ENCODE measurements at places on chromosomes 3 and 15.

GRCh38 chr15:88391006-88391405, 76.2 kb downstream of the MRPL46 start:
- DNase-seq: no peak
- no peaks in the 10 kb centered on the region for H3K4me1 ChIP-seq
- no peaks in the 10 kb centered on the region for H3K36me3 ChIP-seq
- H3K27me3 ChIP-seq: no peaks in the 10 kb centered on the region

- no peak overlapping the region for H3K4me3 ChIP-seq
- peaks cover 20% of the 10 kb centered on the region for H3K4me1 ChIP-seq
- no peak overlapping the region for H3K27ac ChIP-seq
- peak; percentile 82 for DNase-seq
Observed at GRCh38 chr15:66720206-66721010, 18.4 kb downstream of the SMAD6 start.

GRCh38 chr3:129410971-129411370, 17.5 kb downstream of the EFCAB12 start:
- DNase-seq: no peak
- H3K27ac ChIP-seq: no peak overlapping the region
- no peaks in the 10 kb centered on the region for H3K27me3 ChIP-seq
- no peak overlapping the region for H3K4me3 ChIP-seq
- peaks cover 27% of the 10 kb centered on the region for H3K4me1 ChIP-seq
- H3K36me3 ChIP-seq: no peaks in the 10 kb centered on the region

DNA sequence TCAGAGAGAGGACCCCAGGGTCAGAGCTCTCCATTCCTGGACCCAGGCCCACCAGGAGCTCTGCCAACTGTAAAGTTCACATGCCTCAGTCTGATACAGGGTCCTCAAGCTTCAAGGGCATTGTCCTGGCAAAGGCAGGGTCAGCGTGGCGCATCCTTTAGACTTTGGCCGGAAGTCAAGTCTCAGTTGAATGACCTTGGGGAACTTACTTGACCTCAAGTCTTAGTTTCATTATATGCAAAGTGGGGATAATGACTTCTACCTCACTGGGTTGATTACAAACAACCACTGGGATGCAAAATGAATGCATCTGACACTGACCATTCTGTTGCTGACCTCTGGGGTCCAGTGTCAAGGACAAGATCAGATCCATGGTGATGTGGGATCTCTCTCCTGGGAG, 70.6 kb upstream of the CTSH start:
- no peak overlapping the region for H3K27ac ChIP-seq
- H3K27me3 ChIP-seq: peaks cover 30% of the 10 kb centered on the region
- no peak overlapping the region for H3K4me3 ChIP-seq

- no peak overlapping the region for H3K4me3 ChIP-seq
- no peaks in the 10 kb centered on the region for H3K4me1 ChIP-seq
Observed at GRCh38 chr3:89364314-89364713, 256.9 kb downstream of the EPHA3 start.

DNA sequence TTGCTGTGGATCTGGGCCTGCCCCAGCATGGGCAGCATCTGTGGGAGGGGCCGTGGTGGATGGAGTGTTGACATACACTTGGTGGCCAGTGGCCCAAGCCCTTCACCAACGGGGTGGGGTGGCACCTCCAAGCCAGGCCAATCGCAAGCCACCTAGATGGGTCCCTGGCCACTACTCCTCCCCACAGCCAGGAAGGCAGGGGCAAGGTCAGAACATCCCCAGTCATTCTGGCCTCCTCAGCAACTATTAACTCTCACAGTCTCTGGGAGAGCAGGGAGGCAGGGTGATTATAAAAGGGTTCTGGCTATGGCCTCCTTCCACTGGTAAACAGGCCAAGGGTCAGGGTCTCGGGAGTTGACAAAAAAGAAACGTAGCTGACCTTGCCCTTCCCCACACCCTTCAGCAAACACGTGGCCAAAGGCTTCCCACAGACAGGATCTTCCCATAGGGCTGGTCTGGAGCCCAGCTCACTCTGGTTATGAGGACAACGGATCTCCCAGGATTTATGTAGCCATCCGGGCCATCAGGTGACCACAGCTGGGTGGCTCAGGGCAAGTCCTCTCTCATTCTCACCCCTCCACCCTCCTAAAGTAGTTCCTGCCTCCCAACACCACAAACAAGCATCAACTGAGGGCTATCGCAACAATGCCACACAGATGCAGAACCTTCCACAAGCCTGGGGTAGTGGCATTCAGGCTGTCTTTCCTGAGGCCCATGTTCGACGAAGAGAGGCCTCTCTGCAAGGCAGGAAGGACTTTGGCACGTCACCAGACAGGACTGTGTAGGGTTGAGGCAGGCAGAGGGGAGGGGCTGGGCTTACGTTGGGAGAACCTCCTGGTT, 18.9 kb downstream of the TLE3 start:
- H3K4me1 ChIP-seq: peaks cover 2% of the 10 kb centered on the region
- no peak overlapping the region for H3K27ac ChIP-seq
- no peaks in the 10 kb centered on the region for H3K27me3 ChIP-seq
- H3K36me3 ChIP-seq: peaks cover 51% of the 10 kb centered on the region

DNA sequence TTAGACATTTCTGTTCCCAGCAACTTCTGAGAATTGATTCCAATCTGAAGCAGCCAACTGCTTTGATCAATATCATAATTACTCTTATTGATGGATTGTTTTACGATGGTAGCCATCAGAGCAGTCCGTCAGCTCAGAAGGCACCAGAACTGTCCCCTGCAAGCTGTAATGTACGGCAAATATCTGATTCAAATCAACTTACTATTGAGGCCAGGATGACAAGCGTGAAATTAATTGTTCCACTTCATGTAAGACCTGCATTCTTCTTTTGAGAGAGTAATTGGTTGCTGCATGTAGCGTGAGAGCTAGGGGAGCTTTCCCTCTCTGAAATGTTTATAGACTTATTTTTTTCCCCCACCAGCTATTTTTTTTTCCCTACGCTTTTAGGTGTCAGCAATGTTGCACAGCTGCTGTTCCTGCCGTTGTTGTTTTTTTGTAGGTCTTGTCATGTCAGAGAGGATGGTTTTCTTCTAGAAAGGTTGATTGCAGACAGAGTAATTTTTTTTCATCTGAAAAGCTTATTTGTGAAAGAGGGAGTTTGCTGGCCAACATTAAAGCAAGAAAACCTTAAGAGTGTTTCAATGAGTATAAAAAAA, 134.9 kb downstream of the CACNA2D3 start:
- no peak overlapping the region for H3K4me3 ChIP-seq
- no peak for DNase-seq
- H3K4me1 ChIP-seq: no peaks in the 10 kb centered on the region
- no peaks in the 10 kb centered on the region for H3K27me3 ChIP-seq
- H3K27ac ChIP-seq: no peak overlapping the region

DNA sequence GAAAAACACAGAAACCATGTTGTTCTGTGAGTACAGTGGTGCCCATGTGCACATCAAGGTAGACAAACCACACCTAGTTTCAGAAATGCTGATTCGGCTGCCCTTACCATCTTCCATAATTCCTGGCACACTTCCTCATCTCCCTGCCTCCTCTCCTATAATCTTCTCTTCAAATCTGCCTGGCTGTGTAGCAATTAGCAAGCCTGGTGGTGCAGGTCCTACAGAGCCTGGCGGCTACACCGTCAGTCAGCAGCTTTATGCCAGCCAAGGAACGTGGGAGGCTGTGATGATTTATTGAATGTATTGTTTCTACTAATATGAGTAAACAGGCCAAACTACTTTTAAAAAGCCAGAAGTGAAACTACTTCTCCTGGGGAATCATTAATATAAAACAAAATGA, 106.8 kb downstream of the SEMA6D start:
- H3K27me3 ChIP-seq: peaks cover 3% of the 10 kb centered on the region
- peaks cover 3% of the 10 kb centered on the region for H3K4me1 ChIP-seq
- H3K27ac ChIP-seq: no peak overlapping the region
- H3K4me3 ChIP-seq: no peak overlapping the region
- DNase-seq: no peak

- H3K27ac ChIP-seq: no peak overlapping the region
- peaks cover 1% of the 10 kb centered on the region for H3K27me3 ChIP-seq
- H3K36me3 ChIP-seq: no peaks in the 10 kb centered on the region
- DNase-seq: peak; percentile 43
- no peaks in the 10 kb centered on the region for H3K4me1 ChIP-seq
Observed at GRCh38 chr3:15204005-15204404, 2.0 kb upstream of the CAPN7 start.

DNA sequence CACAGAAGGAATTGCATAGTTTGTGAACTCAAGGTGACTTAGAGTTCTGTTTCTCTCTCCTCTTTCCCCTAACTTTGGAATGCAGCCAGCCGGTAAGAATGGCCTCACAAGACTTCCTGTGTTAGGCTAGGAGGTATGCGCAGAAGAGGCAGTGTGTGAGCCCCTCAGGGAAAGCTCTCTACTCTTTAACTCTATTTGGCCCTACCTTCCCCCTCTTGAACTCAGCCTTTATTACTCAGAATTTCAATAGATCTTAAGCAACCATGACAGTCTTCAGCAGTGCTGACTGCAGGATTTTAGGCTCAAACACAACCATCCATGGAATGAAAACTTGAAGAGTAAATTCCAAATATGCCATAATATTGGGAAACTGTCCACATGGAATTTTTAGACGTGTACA, 209.5 kb downstream of the DTWD1 start:
- H3K27me3 ChIP-seq: no peaks in the 10 kb centered on the region
- peak overlapping the region; percentile 77 for H3K27ac ChIP-seq
- no peaks in the 10 kb centered on the region for H3K36me3 ChIP-seq
- DNase-seq: peak; percentile 36
- peaks cover 8% of the 10 kb centered on the region for H3K4me1 ChIP-seq

DNA sequence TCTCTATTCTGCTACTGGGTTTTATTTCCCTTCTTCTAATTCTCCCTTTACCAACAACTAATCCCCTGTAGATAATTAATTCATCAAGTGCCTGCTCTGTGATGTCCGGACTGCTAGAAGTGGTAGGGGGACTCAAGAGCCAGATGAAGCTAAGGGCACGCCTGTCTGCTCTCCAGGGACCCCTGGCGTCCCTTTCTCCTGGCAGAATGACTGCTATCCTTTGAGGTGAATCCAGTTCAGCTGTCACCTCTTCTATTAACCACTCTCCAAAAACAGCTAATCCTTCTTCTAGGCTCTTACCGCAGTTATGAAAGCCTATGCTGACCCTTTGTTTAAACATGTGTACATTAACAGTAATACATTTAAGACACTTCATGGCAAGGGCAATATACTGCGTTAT, 1.4 kb upstream of the CHRNA7 start:
- peaks cover 29% of the 10 kb centered on the region for H3K27me3 ChIP-seq
- no peak overlapping the region for H3K4me3 ChIP-seq
- H3K36me3 ChIP-seq: no peaks in the 10 kb centered on the region
- no peaks in the 10 kb centered on the region for H3K4me1 ChIP-seq
- DNase-seq: no peak

- no peaks in the 10 kb centered on the region for H3K27me3 ChIP-seq
- H3K27ac ChIP-seq: peak overlapping the region; percentile 28
- peak; percentile 54 for DNase-seq
Observed at GRCh38 chr15:49644364-49644794, 23.5 kb downstream of the DTWD1 start.

DNA sequence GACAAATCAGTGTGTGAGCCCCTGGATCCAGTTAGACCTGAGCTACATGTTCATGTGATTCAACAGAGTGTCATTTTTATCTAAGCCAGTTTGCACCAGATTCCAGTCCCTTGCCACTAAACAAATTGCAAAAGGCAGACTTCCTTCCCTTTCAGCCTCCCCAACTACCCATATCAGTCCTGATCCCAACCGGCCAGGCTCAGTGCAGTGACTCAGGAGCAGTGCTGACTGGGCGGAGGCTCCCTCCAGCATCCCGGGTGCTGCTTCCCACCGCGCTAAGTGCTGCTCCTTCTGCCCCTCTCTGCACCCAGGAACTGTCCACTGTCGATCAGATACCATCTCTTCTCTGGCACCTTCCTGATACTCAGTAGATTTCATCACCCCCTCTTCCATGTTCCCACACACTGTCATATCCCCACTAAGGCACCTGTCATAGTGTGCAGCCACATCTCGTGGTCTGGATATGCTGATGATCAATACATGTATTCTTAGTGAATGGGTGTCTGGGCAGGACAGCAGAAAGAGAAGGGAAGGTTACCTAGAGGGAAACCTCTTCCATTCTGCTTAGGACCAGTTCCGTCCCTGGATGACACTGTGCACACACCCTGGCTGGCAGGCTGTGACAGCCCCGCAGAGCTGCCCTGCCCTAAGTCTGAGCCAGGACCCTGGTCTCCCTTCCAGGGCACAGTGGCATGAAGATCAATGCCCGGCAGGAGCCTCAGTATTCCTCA, 108.8 kb upstream of the RAD18 start:
- H3K4me3 ChIP-seq: no peak overlapping the region
- peaks cover 11% of the 10 kb centered on the region for H3K27me3 ChIP-seq
- H3K36me3 ChIP-seq: no peaks in the 10 kb centered on the region
- H3K27ac ChIP-seq: no peak overlapping the region
- DNase-seq: no peak

DNA sequence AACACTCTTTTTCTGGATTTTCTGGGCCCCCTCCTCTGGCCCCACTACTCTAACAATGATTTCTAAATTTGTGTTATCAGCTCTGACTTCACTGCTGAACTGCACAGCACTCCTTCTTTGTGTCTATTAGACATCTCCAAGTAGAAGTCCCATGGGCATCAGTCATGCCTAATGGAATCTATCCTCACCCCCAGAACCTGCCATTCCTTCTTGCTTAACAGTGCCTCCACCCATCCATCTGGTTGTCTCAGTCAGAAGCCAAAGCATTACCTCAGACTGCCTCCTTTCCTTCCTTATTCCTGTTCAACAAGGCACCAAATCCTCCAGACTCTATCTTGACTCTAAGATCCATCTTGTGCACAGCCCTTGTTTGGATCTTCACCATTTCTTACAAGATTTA, 36.2 kb downstream of the SSR3 start:
- no peak overlapping the region for H3K4me3 ChIP-seq
- no peaks in the 10 kb centered on the region for H3K27me3 ChIP-seq
- H3K36me3 ChIP-seq: no peaks in the 10 kb centered on the region

DNA sequence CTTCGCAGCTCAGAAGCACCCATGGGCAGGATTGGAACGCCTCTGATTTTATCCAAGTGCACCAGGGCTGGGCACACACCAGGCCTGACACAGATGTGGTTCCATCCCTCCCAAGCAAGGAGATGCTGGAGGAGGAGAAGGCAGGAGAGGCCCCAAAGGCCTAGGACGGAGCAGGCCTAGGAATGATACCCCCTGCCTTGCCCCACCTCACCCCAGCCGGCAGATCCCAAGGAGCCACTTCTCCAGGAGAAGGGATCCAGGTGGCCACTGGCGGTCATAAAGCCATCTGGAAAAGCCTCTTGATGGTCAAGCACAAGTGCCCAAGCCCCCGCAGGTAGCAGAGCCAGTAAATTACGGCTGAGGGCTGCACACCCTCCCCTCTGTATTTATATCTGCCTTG, 211.8 kb downstream of the TBC1D2B start:
- H3K4me1 ChIP-seq: no peaks in the 10 kb centered on the region
- H3K27ac ChIP-seq: no peak overlapping the region
- peaks cover 30% of the 10 kb centered on the region for H3K27me3 ChIP-seq
- no peak overlapping the region for H3K4me3 ChIP-seq

- peaks cover 2% of the 10 kb centered on the region for H3K36me3 ChIP-seq
- DNase-seq: no peak
- H3K4me3 ChIP-seq: no peak overlapping the region
- H3K27me3 ChIP-seq: no peaks in the 10 kb centered on the region
- H3K4me1 ChIP-seq: peaks cover 2% of the 10 kb centered on the region
Observed at GRCh38 chr3:126441256-126441880, 34.3 kb downstream of the ZXDC start.
